B cell (primary cell): ENCODE measurements at places on chromosomes 3 and 15. TPM values are rescaled to one million over a fixed set of nuclear protein-coding genes. Genes with fewer than 3 reads are reported as not detected.
A peak's percentile ranks its signal among the peaks of the same experiment; 100 is the strongest.

LTK gene
- polyA plus RNA-seq = 9.7 and 19.4 TPM in 2 replicates

FBXO40 gene
- polyA plus RNA-seq = not detected in 2 replicates

MST1R gene
- polyA plus RNA-seq = 0.92 and 1.7 TPM in 2 replicates

TTLL13 gene
- polyA plus RNA-seq = 0.33 TPM in 1 of 2 replicates, not detected in the other

SHF gene
- 0.76 and 1.6 TPM in 2 replicates for polyA plus RNA-seq

ITGA11 gene
- polyA plus RNA-seq = not detected in 2 replicates

PEAK1 gene
- 13.4 and 18.9 TPM in 2 replicates for polyA plus RNA-seq

IGSF10 gene
- 0.03 TPM in 1 of 2 replicates, not detected in the other for polyA plus RNA-seq

WDR93 gene
- polyA plus RNA-seq = 0.06 TPM in 1 of 2 replicates, not detected in the other

FAM43A gene
- 9.5 and 17.1 TPM in 2 replicates for polyA plus RNA-seq

CORO2B gene
- 9.5 and 24.9 TPM in 2 replicates for polyA plus RNA-seq

KCNMB2 gene
- polyA plus RNA-seq = not detected in 2 replicates

NR1I2 gene
- polyA plus RNA-seq = 0.30 and 0.52 TPM in 2 replicates

GRCh38 chr3:86793786-86794185 is 197.2 kb downstream of the VGLL3 start:
- no peak for DNase-seq

DNA sequence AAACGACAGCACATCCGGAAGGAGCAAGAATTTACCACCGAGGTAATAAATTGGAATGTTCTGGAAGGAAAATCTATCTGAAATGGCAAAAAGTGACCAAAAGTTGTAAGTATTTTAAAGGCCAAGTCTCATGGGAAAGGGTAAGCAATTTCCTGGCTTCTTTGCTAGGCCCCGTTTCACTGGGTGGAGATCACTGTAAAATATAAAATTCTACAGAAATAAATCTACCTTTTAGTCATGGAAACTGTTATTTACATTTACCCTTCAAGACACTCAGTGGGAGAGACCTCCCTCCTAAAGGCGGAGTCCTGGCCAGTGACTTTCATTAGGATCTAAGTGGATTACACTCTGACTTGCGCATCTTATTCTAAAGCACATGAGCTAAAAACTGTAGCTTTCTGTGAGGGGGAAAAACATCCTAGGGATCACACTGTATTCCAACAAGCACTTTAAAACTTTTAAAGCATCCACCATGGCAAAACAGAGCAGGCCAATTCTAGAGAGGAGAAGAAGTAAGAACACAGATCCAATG is 28.8 kb downstream of the LYZL4 start:
- no peak for DNase-seq

GRCh38 chr3:65177960-65178376 is 490.2 kb upstream of the ADAMTS9 start:
- no peak for DNase-seq

DNA sequence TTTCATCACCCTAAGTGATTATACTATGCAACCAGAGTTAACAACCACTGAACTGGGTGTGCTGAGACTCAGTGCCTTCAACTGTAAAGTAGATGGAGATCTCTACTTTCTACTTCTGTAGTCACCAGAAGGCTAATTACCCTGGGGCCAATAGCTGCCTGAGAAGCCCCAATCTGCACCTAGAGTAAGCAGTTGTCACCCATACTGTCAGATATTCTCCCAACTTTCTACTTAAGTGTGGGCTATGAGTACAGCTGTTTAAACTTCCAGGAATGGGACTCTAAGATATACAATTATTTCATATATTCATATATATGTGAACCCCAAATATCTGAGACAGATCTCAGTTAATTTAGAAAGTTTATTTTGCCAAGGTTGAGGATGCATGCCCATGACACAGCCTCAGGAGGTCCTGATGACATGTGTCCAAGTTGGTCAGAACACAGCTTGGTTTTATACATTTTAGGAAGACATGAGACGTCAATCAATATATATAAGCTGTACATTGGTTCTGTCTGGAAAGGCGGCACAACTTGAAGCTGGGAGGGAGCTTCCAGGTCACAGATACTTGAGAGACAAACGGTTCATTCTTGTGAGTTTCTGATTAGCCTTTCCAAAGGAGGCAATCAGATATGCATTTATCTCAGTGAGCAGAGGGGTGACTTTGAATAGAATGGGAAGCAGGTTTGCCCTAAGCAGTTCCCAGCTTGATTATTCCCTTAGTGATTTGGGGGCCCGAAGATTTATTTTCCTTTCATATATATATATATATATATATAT is 41.9 kb downstream of the CCNL1 start:
- no peak for DNase-seq

DNA sequence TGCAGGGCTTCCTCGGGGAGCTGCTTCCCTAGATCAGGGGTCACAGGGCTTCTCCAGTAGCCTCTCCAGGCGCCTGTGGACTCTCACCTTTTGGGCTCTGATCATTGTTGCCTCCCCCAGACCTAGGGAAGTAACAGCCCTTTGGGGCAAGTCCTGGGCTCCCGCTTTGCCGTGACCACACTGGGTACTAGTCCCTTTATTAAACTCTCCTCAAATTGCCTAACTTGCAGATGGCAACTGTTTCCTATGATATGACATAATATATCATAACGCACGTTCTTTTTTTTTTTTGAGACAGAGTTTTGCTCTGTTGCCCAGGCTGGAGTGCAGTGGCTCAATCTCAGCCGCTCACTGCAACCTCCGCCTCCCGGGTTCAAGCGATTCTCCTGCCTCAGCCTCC is 17.9 kb upstream of the NRROS start:
- DNase-seq = no peak

GRCh38 chr3:15014606-15015328 is 50.3 kb downstream of the MRPS25 start:
- no peak for DNase-seq

DNA sequence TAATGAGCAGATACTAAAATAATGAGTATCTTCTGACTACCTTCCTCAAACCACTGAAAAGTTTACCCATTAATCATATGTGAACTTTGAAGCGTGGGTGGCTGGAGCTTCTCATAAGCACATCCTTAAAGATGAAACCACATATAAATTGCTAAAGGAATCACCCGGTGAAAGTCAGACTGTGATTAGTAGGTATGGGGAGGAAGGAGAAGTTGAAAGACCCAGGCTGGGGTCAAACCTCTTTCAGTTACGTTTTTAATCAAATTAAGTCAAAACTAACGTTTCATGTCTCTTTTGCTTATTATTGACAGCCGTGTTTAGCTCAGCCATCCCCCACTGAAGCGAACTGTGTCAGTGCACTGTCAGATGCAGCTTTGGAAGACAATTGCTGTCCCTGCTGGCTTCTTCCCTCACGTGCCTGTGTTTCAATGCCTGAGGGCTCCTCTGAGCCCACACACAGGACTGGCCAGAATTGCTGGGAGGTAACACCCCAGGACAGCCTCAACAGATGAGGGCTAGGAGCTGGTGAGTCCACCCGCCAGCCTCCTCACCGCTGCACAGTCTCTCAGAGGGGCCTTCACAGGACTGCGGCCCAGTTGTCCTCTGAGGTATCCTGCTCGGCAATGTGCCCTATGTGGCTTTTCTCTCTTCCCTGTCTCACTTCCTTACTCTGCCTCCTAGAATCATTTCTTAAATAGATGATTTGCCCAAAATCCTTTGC is 29.3 kb upstream of the SH3BP5 start:
- DNase-seq = peak; percentile 64

DNA sequence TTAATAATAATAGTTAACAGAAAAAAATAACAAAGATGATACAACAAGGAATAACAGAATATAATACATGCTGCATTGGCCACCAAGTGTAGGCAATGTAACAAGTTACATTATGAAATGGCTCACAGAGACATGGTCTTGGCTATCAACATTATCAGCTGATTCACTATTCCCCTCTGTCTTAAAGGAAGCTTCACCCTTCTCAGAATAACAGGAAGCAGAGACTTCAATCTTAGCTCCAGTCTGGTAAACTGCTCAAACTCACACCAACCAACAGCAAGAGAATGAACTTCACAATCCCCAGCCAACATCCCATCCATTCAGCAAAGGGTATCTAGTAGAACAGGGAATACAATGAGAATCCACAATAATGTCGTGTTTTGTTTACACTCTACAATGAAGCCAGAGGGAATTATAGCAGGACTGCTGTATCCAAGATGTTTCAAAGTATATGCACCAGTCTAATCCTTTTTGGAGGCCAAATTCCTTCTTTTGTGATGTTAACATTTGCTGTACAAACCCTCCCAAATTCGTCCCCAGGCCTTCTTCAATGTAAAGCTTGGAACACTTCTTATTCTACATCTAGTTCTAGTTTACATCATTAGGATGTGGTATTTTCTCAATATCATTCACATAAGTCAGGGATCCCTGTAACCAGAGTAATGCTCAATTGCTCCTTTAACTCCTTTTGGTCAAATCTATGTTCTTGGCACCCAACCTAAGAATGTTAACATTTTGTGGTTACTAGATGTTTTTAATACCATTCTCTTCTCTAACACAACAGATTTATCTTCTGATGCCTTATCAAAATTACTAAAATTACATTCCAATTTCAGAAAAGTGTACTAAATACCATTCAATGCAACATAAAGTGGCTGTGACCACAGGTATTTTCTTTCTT is 52.4 kb upstream of the CMSS1 start:
- DNase-seq = no peak

DNA sequence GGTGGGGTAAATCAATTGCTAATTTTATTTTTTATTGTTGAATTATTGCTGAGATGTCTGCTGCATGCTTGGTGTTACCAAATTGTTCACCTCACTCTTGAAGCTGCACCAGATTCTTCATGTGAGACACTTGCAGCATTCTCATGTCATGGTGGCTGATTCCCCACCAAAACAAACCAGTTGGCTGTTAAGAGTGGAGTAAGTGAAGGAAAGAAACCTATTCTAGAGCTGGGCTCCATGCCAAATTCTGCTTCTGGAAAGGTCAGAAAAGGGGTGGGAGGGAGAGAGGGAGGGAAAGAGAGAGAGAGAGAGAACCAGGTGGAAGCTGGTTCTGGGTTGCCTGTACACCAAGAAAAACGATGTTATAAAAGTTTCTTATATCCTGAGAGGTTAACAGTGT is 317.5 kb upstream of the THRB start:
- no peak for DNase-seq

- DNase-seq = no peak
Measured at GRCh38 chr3:141116721-141117120, 65.6 kb downstream of the SPSB4 start.

DNA sequence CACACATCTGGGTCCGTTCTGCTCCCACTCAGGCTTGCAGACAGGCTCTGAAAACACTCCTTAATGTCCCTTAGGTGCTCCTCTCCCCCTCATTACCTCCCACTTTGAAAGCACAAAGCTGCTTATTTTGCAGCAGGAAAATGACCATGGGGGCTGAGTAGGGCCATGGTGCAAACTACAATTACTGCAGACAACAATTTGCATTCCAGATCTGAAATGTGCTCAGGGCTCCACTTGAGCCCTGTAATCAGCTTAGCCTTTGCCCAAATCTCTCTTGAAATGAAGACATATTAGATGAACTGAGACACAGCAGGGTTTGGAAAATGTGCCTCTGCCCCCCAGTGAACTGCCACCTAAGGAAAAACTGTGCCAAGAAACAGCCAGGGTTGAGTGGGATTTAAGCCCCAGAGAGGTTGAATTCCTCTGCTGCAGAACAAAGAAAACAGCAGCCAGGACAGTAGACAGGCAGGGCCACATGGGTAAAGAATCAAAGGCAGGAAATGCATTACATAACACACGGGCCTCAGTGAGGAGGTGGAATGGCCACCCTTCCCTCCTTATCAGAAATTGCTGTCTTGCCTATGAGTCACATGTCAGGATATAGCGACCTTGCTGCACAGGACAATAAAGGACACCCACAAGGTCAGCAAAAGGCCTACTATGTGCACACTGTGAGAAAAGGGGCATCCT is 126.8 kb upstream of the ARHGEF3 start:
- no peak for DNase-seq

- no peak for DNase-seq
Measured at GRCh38 chr3:131323792-131324191, 57.8 kb upstream of the NUDT16 start.

GRCh38 chr3:183637106-183637486 is 1.7 kb downstream of the KLHL24 start:
- DNase-seq = no peak

DNA sequence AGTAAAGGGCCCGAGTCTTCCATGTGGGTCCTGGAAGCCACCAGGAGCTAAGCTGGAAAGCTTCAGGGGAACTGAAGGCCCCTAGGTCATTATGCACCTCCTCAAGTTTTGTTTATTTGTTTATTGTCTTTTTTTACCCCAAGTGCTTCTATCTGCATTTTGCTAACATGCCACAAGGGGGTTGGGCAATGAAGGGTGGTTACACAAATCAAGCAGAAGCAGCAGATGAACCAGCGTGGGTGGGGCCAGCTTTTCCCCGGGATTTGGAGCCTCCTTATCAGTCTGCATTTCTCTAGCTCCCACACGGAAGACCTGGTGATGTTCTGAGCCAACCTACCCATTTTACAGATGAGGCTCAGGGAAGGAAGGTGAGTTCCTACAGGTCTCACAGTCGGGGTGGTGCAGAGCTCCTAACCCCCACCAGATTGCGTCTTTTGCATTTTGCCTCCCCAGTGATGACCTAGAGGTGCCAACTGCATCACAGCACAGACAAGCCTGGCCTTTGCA is 16.8 kb downstream of the TMC3 start:
- no peak for DNase-seq

DNA sequence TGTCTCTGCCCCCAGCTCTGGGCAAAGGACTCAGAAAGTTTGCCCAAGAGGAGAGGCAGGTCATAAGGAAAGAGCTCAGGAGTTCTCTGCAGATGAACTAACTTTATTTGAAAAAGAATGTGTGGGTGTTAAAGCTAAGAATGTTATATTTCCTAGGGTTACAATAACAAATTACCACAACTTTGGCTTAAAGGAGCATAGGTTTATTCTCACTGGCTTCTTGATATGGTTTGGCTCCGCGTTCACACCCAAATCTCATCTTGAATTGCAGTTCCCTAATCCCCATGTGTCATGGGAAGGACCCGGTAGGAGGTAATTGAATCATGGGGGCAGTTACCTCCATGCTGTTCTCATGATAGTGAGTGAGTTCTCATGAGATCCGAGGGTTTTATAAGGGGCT is 383.7 kb upstream of the CFAP20DC start:
- no peak for DNase-seq

GRCh38 chr3:170346481-170347392 is 10.8 kb upstream of the SKIL start:
- no peak for DNase-seq

- DNase-seq = no peak
Measured at GRCh38 chr3:179278932-179279693, 28.2 kb upstream of the KCNMB3 start.

GRCh38 chr3:162092751-162093150 is 596.1 kb downstream of the OTOL1 start:
- no peak for DNase-seq

GRCh38 chr3:4848176-4848825 is 130.9 kb upstream of the BHLHE40 start:
- no peak for DNase-seq

- no peak for DNase-seq
Measured at GRCh38 chr3:72488738-72489035, 359.6 kb downstream of the SHQ1 start.

GRCh38 chr3:155641956-155642355 is 102.9 kb downstream of the PLCH1 start:
- DNase-seq = no peak

DNA sequence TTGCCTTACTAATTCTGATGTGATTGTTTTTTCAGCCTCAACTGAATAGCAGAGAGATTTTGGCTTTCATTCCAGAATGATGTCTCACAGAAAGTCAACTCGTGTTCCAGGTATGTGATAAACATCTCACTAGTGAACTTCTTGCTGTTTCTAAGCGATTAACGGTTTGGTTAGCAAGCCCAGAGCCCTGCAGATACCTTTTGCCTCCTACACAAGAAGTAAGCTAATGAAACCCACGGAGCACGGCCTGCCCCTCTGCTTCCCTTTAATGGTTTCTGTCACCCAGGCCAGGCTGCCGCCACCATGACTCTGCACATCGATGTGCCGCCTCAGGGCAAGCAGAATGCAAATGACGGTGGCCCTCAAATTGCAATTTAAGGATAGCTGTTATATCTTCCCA is 155.9 kb upstream of the ICE2 start:
- peak; percentile 38 for DNase-seq
